ENCODE measurements at places on chromosomes 4 and X. TPM values are rescaled to one million over a fixed set of nuclear protein-coding genes. Genes with fewer than 3 reads are reported as not detected.

The PABPC5 gene
- 2.0 TPM for total RNA-seq

The SPINK2 gene
- total RNA-seq: not detected

The RAB33A gene
- total RNA-seq: 0.59 TPM

The SNCA gene
- total RNA-seq: 120 TPM

The LRIT3 gene
- total RNA-seq: not detected

The SLIT2 gene
- 10.1 TPM for total RNA-seq

The CPZ gene
- not detected for total RNA-seq

The DUX4 gene
- not detected for total RNA-seq

The RAB40AL gene
- 0.13 TPM for total RNA-seq

The AP1AR gene
- 26.3 TPM for total RNA-seq

The DCLK2 gene
- 2.0 TPM for total RNA-seq

The CT47B1 gene
- total RNA-seq: not detected

The ALG13 gene
- total RNA-seq: 43.0 TPM

The ERAS gene
- total RNA-seq: not detected

The ALB gene
- not detected for total RNA-seq

The OTUD6A gene
- total RNA-seq: not detected

The SNX12 gene
- 92.9 TPM for total RNA-seq

The IL2 gene
- not detected for total RNA-seq

The RHOXF1 gene
- total RNA-seq: not detected

The FGF16 gene
- 4.5 TPM for total RNA-seq

The PLS3 gene
- 457 TPM for total RNA-seq

The TAF1 gene
- total RNA-seq: 43.0 TPM

The EGF gene
- total RNA-seq: 0.04 TPM

The YY2 gene
- 1.1 TPM for total RNA-seq

The MAGEA11 gene
- not detected for total RNA-seq

The SYTL4 gene
- 30.6 TPM for total RNA-seq

The CCDC110 gene
- total RNA-seq: 0.73 TPM

The NPY1R gene
- total RNA-seq: 0.14 TPM

The RAI2 gene
- 0.13 TPM for total RNA-seq

The AWAT2 gene
- 0.07 TPM for total RNA-seq

The MAPK10 gene
- total RNA-seq: 0.20 TPM

The RPA4 gene
- total RNA-seq: 0.73 TPM

The MAGEC2 gene
- not detected for total RNA-seq

The OPN1MW gene
- not detected for total RNA-seq

The CDX4 gene
- not detected for total RNA-seq

The DMP1 gene
- total RNA-seq: not detected

The VEGFD gene
- 0.28 TPM for total RNA-seq

The CFAP99 gene
- total RNA-seq: not detected

The FAM9B gene
- total RNA-seq: not detected

The GABRA4 gene
- total RNA-seq: not detected

The SPIN2B gene
- 6.1 TPM for total RNA-seq

The ENPP6 gene
- total RNA-seq: not detected

The LRAT gene
- total RNA-seq: not detected

The CPE gene
- 1.2 TPM for total RNA-seq

The LCORL gene
- total RNA-seq: 15.6 TPM

The RASL11B gene
- 0.11 TPM for total RNA-seq

The AFAP1 gene
- 55.4 TPM for total RNA-seq

The ZCCHC12 gene
- 0.07 TPM for total RNA-seq

The CYSLTR1 gene
- not detected for total RNA-seq

The C4orf36 gene
- 0.40 TPM for total RNA-seq

The STPG2 gene
- total RNA-seq: 0.14 TPM

The KDM6A gene
- 15.4 TPM for total RNA-seq

The GRID2 gene
- total RNA-seq: not detected

The AFP gene
- total RNA-seq: not detected

The F8A3 gene
- 0.56 TPM for total RNA-seq
